ENCODE measurements at places on chromosomes 5 and 9.

DNA sequence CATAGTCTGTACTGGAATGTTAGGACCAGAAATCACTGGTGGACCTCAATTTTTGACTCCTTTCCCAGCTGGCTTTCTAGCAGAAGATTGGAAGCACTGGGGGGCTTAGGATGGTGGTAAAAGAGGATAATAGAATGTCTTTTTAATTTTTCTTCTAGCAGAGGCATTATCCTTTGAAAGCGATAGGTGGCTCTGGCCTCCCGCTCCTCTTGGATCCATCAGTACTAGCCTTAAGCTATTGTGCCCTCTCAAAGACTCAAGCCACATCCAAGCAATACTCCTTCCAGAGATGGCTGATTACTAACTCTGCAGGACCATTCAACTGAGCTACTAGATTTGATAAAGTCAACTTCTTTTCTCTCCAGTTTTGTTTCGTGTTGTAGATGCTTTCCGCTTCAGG is 610.6 kb downstream of the CDH12 start:
- DNase-seq, result peak; percentile 3

DNA sequence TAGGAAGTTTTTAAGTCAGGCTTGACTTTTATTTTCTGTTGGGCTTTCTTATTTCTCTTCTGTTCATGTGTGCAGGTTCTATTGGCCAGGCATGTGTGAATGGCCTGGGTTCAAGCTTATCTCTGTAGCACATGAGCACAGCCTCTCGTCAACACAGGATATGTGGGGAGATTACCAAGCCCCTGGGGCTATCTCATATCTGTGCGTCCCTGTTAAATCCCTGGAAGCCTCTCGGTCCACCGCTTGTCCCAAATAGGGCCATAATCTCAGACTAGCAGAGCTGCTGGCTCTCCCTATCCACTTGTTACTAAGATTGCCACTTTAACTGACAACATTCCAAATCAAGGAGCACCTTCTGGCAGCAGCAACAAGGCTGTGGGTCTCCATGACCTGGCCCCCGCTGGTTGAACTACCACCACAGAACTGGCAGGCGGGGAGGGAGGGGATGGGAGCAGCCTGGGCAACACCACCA is 28.4 kb upstream of the EBF1 start:
- DNase-seq, result no peak

GRCh38 chr9:70945301-70945700 is 176.1 kb downstream of the TRPM3 start:
- no peak for DNase-seq

GRCh38 chr5:16411741-16412455 is 53.7 kb downstream of the ZNF622 start:
- no peak for DNase-seq

GRCh38 chr5:157730900-157731271 is 334 bp upstream of the THG1L start:
- DNase-seq, result no peak

GRCh38 chr9:134809826-134810225 is 70.8 kb upstream of the FCN2 start:
- DNase-seq, result no peak

DNA sequence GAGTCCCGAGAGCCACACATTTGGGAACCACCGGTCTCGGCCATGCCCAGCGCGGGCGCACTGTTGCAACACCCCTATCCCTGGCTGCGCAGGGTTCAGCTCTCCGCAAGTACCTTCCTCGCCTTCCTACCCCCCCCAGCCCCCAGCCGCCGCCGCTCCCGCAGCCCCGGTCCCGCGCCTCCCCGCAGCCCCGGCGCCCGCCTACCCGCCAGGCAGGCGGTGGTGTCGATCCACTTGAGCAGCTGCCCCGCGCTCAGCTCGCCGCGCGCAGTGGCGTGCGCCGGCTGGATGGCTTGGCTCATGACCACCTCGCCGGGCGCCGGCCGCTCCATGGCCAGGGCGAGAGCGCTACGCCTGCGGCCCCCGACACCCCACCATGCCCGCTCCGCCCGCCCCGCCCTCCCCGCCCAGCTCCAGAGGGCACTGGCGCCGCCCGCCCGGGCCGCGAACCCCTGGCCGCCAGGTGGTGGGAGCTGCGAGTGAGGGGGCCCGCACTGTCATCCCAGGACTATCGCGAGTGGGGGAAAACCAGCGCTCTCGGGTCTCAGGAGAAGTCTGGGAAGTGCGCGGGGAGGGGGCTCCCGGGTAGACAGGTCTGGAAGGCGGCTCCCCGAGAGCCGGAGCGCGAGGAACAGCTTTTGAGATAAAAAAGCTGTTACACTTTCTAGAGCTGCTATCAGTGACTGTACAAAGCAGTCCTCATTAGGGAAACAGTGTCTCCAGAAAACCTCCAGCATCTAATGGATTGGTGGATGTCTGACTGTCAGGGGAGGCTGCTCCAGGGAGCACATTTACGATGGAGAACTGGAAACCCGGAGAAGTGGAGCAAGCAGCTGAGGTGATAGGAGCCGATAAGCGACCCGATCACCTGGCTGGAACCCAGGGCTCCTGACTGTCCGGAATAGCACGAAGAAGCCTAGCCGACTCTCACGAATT is at the start of gene ACOT12:
ACOT12 (minus strand) TSS at position 352 of the 936 bp plus-strand sequence; CDS start at position 332, 20 bp downstream.
- DNase-seq, result peak; percentile 82

DNA sequence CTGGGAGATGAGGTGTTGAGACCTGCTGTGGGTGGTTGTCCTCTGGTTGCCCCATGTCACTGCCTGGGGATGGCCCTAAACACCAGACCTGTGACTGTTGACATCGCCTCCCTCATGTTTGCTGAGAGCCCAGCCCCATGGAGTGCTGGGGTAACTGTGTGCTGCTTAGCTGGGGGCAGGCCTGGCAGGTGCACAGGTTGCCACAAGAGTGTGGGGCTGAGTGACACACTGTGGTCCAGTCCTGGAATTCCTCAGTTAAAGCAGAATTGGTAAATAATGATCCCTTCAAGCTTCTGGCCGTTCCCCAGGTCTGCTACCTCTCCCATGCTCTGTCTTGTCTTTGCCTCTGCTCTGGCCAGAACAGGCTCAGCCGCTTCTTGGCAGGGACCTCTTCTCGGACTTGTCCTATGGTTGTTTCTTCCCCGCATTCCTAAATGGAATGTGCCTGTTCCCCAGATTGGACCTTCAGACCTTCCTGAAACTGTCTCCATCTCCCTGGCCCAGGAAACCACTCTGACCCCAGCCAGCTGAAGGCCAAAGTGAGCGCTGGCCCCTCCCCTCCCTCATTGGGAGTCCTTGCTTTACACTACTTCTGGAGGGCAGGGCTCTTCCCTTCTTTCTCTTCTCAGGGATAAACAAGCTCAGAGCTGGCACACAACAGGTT is 61.2 kb upstream of the PITX1 start:
- DNase-seq, result no peak

- no peak for DNase-seq
These were observed 256.1 kb upstream of the SMARCA2 start for GRCh38 chr9:1759009-1759408.

DNA sequence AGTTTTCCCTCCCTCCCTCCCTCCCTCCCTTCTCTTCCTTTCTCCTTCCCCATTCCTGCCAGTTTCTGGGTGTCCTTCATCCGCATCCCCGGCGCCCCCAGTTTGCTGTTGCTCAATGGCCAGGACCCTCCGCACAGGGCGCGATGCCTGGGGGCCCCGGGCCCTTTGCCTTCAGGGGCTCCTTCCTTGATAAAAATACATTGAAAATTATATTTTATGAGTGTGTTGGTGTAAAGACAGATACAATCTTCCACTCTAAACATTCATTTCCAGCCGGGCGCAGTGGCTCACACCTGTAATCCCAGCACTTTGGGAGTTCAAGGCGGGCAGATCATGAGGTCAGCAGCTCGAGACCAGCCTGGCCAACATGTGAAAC is 7.6 kb upstream of the AGPAT2 start:
- no peak for DNase-seq

GRCh38 chr5:9058666-9059065 is 487.2 kb downstream of the SEMA5A start:
- DNase-seq, result no peak

GRCh38 chr9:125904155-125904851 is 157.1 kb downstream of the PBX3 start:
- no peak for DNase-seq

DNA sequence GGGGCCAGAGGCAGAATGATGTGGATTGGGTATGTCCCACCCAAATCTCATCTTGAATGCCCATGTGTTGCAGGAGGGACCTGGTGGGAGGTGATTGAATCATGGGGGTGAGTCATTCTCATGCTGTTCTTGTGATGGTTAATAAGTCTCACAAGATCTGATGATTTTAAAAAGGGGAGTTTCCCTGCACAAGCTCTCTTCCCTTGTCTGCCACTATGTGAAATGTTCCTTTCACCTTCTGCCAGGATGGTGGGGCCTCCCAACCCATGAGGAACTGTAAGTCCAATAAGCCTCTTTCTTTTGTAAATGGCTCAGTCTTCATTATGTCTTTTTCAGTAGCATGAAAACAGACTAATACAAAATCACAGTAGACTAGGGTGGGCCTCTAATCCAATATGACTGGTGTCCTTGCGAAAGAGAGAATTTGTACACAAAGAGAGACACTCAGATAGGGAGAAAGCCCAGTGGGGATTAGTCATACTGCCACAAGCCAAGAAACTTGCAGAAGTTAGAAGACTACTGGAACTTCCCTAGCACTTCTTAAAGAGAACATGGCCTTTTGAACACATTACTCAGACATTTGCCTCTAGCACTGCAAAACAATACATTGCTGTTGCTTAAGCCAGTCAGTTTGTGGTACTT is 68.4 kb downstream of the ANXA1 start:
- DNase-seq, result no peak

DNA sequence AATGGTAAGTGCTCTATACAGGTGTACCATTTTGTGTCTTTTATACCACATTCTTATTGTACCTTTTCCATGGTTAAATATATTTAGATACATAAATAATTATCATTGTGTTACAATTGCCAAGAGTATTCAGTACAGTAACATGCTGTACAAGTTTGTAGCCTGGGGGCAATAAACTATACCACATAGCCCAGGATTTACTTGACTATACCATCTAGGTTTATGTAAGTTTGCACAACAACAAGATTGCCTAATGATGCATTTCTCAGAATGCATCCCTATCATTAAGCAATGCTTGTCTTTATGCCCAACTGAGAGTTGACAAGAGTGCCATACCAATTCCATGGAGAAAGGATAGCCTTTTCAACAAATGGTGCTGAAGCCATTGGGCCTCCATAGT is 136.7 kb upstream of the PJA2 start:
- DNase-seq, result no peak
